Stimulated activated memory B cell treated with anti-CD40 and anti-IgM and Interleukin-4, amounts not matched to agents 10 μg/mL and 1 μg/mL and 100 μg/mL, for 72 hours (primary cell): ENCODE measurements at places on chromosomes 6 and 20.

DNA sequence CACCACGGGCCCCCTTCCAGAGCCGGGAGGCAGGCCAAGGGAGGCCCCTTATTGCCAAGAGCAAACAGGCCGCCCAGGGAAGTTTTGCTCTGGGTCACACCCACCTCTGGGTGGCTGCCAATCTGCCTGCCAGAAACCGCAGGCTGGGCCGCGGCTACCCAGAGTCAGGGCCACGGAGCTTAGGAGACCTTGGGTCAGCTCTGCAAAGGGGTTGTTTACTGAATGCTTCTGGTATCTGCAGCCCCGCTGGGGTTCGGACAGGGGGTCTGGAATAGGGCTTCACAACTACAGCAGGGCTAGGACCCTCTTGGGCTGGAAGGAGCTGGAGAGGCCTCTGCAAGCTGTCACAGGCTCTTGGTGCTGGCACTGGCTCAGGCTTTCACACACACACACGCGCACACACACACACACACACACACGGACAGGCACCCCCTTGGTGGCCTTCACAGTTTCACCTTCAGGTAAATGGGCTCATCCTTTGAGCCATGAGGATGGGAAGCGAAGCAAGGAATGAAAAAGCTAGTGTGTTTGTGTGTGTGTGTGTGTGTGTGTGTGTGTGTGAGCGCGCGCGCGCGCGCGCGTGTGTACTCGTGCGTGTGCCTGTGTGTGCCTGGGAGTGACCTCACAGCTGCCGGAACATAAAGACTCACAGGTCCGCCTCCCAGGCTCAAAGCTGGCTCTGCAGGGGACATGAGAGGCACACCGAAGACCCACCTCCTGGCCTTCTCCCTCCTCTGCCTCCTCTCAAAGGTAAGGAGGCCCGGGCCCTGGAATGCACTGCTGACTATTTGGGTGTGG is at the start of gene CCN5:
Gene CCN5, plus strand, starts transcription at position 669 of the 798 bp plus-strand sequence. Its CDS starts 22 bp downstream, at position 691.
- ATAC-seq = no peak

DNA sequence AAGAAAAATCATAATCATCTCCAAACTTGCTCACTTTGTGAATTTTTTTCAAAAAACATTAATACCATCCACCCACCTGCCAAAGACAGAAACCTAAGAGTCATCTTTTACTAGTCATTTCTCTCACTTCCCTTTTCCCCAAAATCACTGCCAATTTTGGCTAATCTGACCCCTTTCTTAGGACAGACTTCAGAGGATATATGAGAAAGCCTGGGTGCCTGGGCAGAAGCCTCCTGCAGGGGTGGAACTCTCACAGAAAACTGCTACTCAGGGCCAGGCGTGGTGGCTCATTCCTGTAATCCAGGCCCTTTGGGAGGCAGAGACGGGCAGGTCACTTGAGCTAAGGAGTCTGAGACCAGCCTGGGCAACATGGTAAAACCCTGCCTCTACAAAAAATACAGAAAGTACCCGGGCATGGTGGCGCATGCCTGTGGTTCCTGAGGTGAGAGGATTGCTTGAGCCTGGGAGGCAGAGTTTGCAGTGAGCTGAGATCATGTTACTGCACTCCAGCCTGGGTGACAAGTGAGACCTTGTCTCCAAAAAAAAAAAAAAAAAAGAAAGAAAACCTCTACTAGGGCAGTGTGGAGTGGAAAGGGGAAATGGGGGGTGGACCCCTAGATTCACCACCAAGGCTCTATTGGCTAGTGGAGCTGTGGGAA is 3.8 kb downstream of the DEK start:
- peak; percentile 60 for ATAC-seq

GRCh38 chr6:93317592-93317991 is 101.8 kb downstream of the EPHA7 start:
- ATAC-seq = no peak

GRCh38 chr6:322940-323729 is 30.8 kb downstream of the DUSP22 start:
- no peak for ATAC-seq

GRCh38 chr6:38131527-38131965 is 312.0 kb downstream of the ZFAND3 start:
- peak; percentile 53 for ATAC-seq

GRCh38 chr6:38065734-38066305 is 246.3 kb downstream of the ZFAND3 start:
- ATAC-seq = peak; percentile 31
